ENCODE measurements at places on chromosomes 3 and 15. TPM values are rescaled to one million over a fixed set of nuclear protein-coding genes. Genes with fewer than 3 reads are reported as not detected.
A peak's percentile ranks its signal among the peaks of the same experiment; 100 is the strongest.

Gene POLR2M
- polyA plus RNA-seq, result 49.8 TPM

Gene IL5RA
- polyA plus RNA-seq, result 1.1 TPM

Gene SOX14
- polyA plus RNA-seq, result not detected

Gene FOXL2NB
- 0.04 TPM for polyA plus RNA-seq

Gene P2RY13
- not detected for polyA plus RNA-seq

Gene ADGRG7
- polyA plus RNA-seq, result not detected

Gene COX5A
- 331 TPM for polyA plus RNA-seq

Gene RBP2
- not detected for polyA plus RNA-seq

Gene DOCK3
- 0.04 TPM for polyA plus RNA-seq

Gene ANKRD63
- not detected for polyA plus RNA-seq

Gene TRIM71
- not detected for polyA plus RNA-seq

DNA sequence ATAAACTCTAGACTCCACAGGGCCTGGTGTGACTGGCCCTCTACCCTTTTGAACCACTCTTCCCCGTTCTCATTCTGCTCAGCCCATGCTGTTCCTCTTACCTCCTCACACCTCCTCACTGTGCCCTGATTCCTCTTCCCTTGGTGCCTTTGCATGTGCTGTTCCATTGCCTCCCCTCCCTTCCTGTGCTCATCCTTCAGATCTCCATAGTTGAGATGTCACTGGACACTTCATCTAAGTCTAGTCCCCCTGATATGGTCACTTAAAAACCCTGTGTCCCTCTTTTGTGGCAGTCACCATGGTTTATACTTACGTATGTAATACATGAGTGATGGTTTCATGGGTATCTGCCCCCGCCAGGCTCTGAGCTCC is 69.8 kb downstream of the LSM3 start:
- H3K27me3 ChIP-seq, result no peaks in the 10 kb centered on the region
- H3K27ac ChIP-seq, result no peak overlapping the region
- H3K4me3 ChIP-seq, result no peak overlapping the region
- no peaks in the 10 kb centered on the region for H3K4me1 ChIP-seq

DNA sequence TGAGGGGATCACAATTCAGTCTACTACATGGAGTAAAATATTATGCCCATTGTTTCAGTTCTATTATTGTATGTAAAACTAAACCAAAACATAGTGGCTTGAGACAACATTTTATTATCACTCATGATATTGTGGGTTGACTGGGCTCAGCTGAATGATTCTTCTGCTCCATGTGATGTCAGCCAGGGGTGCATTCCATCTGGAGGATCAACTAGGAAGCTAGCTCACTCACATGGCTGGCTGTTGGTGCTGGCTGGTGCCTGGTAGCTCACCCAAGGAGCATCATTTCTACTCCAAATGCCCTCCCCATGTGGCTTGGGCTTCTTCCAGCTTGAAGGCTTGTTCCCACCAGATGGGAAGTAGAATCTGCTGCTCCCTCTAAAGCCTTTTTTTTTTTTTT is 51.8 kb upstream of the CLRN1 start:
- no peak overlapping the region for H3K4me3 ChIP-seq
- no peaks in the 10 kb centered on the region for H3K36me3 ChIP-seq
- DNase-seq, result no peak
- no peaks in the 10 kb centered on the region for H3K27me3 ChIP-seq
- no peaks in the 10 kb centered on the region for H3K4me1 ChIP-seq
- no peak overlapping the region for H3K27ac ChIP-seq

GRCh38 chr3:111794711-111795110 is 64.4 kb upstream of the PHLDB2 start:
- H3K4me3 ChIP-seq, result no peak overlapping the region
- H3K27me3 ChIP-seq, result no peaks in the 10 kb centered on the region
- DNase-seq, result no peak
- H3K4me1 ChIP-seq, result no peaks in the 10 kb centered on the region
- H3K27ac ChIP-seq, result no peak overlapping the region

- no peaks in the 10 kb centered on the region for H3K4me1 ChIP-seq
- H3K27me3 ChIP-seq, result no peaks in the 10 kb centered on the region
- H3K36me3 ChIP-seq, result no peaks in the 10 kb centered on the region
Measured at GRCh38 chr3:176469694-176470205, 727.5 kb downstream of the TBL1XR1 start.

- H3K4me1 ChIP-seq, result no peaks in the 10 kb centered on the region
- no peaks in the 10 kb centered on the region for H3K36me3 ChIP-seq
- H3K27me3 ChIP-seq, result no peaks in the 10 kb centered on the region
- H3K4me3 ChIP-seq, result no peak overlapping the region
- no peak overlapping the region for H3K27ac ChIP-seq
Measured at GRCh38 chr3:42872718-42873117, 3.0 kb downstream of the CYP8B1 start.

- no peak overlapping the region for H3K27ac ChIP-seq
- peaks cover 5% of the 10 kb centered on the region for H3K4me1 ChIP-seq
- no peak for DNase-seq
- peaks cover 11% of the 10 kb centered on the region for H3K36me3 ChIP-seq
- H3K4me3 ChIP-seq, result no peak overlapping the region
Measured at GRCh38 chr15:65904301-65904700, 35.0 kb downstream of the RAB11A start.

GRCh38 chr3:32601722-32602121 is 31.1 kb upstream of the DYNC1LI1 start:
- no peak for DNase-seq
- no peaks in the 10 kb centered on the region for H3K36me3 ChIP-seq
- no peak overlapping the region for H3K4me3 ChIP-seq
- H3K4me1 ChIP-seq, result no peaks in the 10 kb centered on the region

DNA sequence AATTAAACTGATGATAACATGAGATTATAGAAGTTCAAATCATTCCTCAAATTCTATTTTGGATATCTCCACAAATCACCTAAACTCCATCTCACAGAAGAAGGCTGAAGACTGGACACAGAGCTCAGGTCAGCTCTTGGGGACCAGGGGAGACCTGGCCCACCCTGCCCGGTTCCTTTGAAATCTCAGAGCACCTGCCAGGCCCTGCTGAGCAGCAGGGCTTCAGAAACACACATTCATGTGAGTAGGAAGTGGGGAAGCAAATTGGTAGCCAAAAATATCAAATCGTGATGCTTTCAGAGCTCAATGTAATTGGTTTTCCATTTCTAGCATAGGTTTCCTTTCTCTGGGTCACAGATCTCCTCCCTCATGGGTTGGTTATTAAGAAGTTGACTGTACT is 76.2 kb downstream of the OCA2 start:
- no peaks in the 10 kb centered on the region for H3K36me3 ChIP-seq
- H3K27ac ChIP-seq, result no peak overlapping the region
- no peak for DNase-seq
- no peak overlapping the region for H3K4me3 ChIP-seq

DNA sequence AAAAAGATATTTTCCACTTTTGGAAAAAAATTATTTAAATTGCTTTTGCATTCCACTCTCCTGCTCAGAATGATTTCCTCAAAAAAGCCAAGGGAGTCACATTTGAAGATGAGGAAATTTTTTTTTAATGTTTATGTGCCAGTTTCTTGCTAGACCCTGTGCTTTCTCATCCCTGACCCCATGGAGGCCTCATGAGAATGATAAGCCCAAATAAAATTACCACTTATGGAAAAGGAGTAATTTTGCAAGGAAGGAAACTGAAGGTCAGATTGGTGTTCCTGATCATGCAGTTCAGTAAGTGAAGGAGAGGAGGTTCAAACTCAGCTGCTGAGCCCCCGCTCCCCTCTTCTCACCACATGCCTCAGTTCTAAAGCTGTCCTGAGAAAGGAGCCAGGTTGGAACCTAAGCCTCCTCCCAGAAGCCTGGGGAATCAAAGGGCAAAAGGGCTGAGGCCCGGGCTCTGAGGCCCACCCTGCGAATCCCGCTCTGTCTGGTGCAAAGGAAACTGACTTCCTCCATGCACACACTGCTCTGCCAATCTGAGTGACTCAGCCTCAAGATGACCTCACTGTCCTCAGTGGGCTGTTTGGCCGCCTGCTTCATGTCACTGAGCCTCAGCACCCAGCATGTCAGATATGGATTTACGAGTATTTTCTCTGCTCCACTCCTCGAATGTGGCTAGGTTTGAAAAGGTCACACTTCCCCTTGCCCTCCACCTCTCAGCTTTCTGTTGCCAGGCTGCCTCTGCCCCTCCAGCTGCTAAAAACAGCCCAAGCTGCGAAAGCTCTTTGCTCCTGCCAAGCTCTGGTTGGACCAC is 56.9 kb upstream of the FLNB start:
- H3K27ac ChIP-seq, result no peak overlapping the region
- no peak for DNase-seq
- no peak overlapping the region for H3K4me3 ChIP-seq
- no peaks in the 10 kb centered on the region for H3K4me1 ChIP-seq
- H3K36me3 ChIP-seq, result no peaks in the 10 kb centered on the region
- no peaks in the 10 kb centered on the region for H3K27me3 ChIP-seq

DNA sequence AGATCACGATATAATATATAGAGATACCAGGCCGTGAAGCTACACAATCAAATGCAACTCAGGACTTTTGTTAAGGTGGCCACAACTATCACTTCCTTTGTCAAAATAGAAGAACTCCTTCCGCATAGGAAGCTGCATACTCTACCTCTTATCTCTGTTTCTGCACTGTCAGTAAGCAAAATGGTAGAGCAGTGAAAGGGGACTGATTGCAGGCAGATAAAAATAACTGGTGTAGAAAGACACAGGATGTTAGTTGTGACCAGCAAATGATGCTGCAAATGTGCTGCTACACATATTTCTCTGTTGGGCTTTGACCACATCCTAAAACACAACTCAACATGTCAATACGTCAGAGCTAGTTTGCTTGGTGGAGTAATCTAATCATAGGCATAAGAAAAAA is 16.3 kb upstream of the TRAT1 start:
- no peaks in the 10 kb centered on the region for H3K27me3 ChIP-seq
- peak overlapping the region; percentile 35 for H3K27ac ChIP-seq
- H3K36me3 ChIP-seq, result no peaks in the 10 kb centered on the region
- no peak overlapping the region for H3K4me3 ChIP-seq

GRCh38 chr15:29815000-29815710 is 7.1 kb downstream of the TJP1 start:
- H3K4me1 ChIP-seq, result no peaks in the 10 kb centered on the region
- no peaks in the 10 kb centered on the region for H3K36me3 ChIP-seq
- H3K27ac ChIP-seq, result no peak overlapping the region
- peaks cover 10% of the 10 kb centered on the region for H3K27me3 ChIP-seq
- no peak overlapping the region for H3K4me3 ChIP-seq

DNA sequence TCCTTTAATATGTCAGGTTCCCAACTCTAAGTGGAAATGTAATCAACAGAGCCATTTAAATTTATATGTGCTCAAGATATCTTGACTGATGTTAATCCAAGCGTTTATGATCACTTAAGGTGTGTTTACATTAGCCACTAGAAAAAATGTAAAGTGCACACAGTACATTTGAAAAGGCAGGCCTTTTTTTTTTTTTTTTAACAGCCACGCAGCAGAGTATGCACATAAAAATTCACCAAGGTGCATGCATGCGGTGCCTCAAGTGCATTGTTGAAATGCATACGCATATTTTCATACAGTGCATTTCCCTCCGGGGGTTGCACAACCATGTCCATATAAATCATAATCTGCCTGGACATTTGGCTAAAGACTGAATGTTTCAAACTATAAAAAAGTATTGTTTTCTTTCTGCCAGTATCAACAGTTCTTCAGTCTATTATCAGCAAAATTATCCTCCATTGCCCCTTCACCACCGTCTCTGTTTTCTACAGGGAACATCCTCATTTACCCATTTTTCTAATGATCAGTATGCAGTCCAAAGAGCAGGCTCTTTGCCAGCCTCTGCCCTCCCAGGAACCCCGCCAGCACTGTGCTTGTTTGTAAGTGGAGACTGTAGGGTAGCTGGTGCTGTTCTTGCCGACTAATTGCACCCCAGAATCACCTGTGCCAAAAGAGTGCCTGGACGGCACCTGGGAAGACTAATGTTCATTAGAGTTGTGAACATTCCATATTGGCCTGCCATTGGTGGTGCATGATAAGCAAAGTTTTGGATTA is 611.2 kb upstream of the CFAP20DC start:
- no peak overlapping the region for H3K4me3 ChIP-seq
- DNase-seq, result no peak
- H3K4me1 ChIP-seq, result no peaks in the 10 kb centered on the region
- H3K27me3 ChIP-seq, result no peaks in the 10 kb centered on the region

DNA sequence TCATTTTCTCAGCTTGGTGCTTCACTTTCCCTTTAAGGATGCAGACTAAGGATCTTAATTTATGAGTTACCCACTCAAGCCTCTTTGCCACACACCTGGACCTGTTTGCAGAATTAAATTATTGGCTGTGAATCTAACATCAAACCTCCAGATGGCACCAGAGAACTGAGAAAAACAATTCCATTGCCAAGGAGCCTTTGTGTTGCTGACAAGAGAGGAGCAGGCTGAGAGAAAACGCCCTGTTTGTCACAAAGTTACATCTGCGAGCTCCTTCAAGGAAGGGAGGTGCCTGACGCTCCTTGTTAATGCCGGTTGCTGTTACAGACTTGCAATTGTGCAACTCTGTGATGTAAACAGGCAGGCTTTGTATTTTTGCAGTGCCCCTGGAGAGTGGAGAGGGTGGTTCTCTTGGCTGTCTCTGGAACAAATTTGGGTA is 36.3 kb upstream of the TMC3 start:
- H3K27me3 ChIP-seq, result peaks cover 5% of the 10 kb centered on the region
- DNase-seq, result peak; percentile 38
- no peak overlapping the region for H3K4me3 ChIP-seq
- H3K4me1 ChIP-seq, result peaks cover 8% of the 10 kb centered on the region
- no peaks in the 10 kb centered on the region for H3K36me3 ChIP-seq

DNA sequence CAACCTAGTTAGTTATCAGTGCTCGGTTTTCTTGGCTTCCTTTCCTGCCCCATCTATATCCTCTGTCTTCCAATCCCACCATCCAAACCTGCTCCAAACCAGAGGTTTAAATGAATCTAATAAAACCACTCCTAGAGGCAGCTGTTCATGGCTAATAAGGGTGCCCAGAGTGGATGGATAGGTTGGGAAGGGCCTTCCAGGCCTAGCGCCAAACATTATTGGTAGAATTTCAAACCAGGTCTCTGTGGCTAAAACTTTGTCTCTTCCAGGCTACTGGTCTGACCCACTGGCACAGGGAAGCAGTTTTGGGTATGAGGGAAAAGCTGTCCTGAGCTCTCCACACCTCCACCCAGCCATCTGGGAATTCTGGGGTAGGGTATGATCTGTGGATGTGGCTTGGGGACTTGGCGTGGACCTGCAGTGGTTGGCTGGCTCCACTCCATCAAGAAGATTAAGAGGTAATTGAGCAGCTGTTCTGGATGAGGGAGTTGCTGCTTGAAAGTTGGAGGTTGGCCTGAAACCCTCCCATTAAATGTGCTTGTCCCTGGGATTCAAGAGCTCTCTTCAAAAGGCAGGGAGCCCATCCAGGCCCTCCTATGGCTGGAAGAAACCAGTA is 29.3 kb upstream of the INSYN1 start:
- no peak for DNase-seq
- no peak overlapping the region for H3K27ac ChIP-seq
- H3K4me1 ChIP-seq, result no peaks in the 10 kb centered on the region
- H3K4me3 ChIP-seq, result no peak overlapping the region
- H3K36me3 ChIP-seq, result no peaks in the 10 kb centered on the region

- no peaks in the 10 kb centered on the region for H3K27me3 ChIP-seq
- H3K36me3 ChIP-seq, result peaks cover 9% of the 10 kb centered on the region
- DNase-seq, result peak; percentile 42
- H3K4me1 ChIP-seq, result peaks cover 34% of the 10 kb centered on the region
- H3K27ac ChIP-seq, result peak overlapping the region; percentile 90
Measured at GRCh38 chr15:65184305-65184867, 756 bp downstream of the CLPX start.

All from CD4-positive, alpha-beta memory T cell (primary cell).